Iris pigment epithelial cell (primary cell): ENCODE measurements at places on chromosomes 2 and 18.

DNA sequence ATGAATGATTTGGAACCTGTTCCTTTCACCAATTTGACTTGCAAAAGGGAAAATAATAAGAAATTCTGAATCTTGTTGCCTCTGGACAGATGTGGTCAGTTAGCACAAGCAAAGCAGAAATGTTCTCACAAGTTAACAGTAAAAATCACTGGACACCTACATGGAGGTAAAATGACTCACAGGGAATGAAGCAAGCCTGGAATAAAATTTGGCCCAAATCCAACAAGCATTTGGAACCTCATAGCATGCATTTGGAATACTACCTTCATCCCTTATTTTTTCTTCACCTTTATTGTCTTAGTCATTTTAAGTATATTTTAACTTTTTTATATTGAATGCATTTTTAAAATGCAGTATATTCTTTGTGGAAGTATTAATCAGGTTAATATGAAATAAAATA lies 602.9 kb downstream of the ARHGAP15 start:
- no peak for DNase-seq

- DNase-seq = no peak
These were observed 54.4 kb upstream of the SEC11C start for GRCh38 chr18:59085126-59085794.

DNA sequence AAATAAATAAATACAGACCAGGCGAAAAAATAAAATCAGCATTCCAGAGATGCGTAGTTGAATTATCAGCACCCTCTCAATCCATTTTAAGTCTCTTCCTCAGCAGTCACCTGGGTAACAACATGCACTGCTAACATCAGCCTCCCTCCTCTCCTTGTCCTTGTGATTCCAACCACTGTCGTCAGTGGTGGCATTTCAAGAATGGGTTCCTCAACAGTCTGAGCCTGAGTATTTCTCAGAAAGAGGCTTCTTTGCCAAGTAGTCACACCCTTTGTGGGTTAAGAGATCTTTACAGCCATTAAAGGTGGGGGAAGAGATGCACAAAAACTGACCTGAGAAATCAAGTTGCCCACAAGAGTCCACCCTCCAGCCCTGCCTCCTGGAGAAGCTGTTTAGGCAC lies 39.0 kb downstream of the NOL10 start:
- no peak for DNase-seq

DNA sequence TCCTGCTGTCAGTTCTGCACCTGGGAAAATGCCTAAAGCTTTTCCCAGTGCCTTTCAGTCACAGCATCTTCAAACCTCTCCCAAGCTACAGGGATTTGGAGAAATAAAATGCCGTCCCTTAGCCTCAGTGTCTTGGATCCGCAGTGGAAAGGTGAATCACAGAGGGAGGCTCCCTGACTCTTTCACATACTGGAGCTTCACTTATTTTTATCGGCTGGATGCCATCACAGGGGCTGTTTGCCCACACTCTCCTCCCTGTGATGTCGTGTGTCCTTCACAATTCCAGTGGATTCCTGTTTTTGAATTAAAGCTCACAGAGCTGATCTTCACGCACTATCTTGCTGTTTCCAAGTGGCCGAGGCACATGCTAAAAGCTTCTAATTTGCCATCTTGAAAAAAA lies 1303.1 kb upstream of the DDX18 start:
- no peak for DNase-seq

- DNase-seq = no peak
These were observed 103.6 kb upstream of the RMP24 start for GRCh38 chr18:35868915-35869314.

- DNase-seq = no peak
These were observed 482.7 kb downstream of the DLGAP1 start for GRCh38 chr18:3972291-3972930.
